ENCODE measurements at places on chromosomes 12 and 14.

DNA sequence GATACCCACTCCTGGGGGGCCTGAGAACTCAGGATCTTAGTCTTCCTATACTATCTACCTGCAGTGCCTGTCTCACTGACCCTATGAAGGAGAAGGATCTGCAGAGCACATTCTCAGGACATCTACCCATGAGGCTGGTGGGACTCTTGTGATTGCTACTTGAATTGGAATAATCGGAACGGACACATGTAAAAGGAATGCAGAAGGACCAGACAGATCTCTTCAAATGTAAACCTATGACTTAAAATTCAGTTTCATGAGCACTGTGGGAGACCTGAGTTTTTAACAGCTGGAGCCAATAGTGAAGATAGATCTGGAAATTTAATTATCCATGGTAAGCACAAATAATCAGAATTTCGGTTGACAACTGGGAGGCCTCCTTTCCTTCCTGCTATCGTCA lies 35.2 kb upstream of the CPSF6 start:
- H3K4me3 ChIP-seq: no peak overlapping the region
- H3K36me3 ChIP-seq: no peaks in the 10 kb centered on the region
- no peak for DNase-seq
- no peak overlapping the region for H3K27ac ChIP-seq
- H3K27me3 ChIP-seq: no peaks in the 10 kb centered on the region

- peaks cover 4% of the 10 kb centered on the region for H3K4me1 ChIP-seq
- H3K36me3 ChIP-seq: no peaks in the 10 kb centered on the region
- no peak overlapping the region for H3K27ac ChIP-seq
- DNase-seq: no peak
- no peaks in the 10 kb centered on the region for H3K27me3 ChIP-seq
These were observed 119.1 kb upstream of the PZP start for GRCh38 chr12:9327320-9327719.

DNA sequence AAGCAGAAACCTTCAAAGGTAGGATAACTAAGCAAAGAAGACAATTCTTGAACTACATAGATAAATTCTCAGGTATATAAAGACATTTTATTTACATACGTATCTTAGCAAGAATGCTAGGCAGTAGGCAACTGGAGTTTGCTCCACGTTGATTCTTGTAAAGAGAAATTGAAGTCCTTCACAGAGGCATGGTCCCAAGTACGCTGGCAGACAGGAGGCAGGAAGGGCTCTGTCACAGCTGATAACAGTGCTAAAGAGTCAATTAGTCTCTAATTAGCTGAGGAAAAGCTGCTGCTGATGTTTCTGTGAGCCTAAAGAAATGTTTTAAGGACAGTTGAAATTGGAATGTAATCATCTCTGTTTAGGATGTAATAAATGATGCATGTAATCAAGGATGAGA lies 146.8 kb downstream of the METTL25 start:
- no peaks in the 10 kb centered on the region for H3K36me3 ChIP-seq
- no peak overlapping the region for H3K27ac ChIP-seq
- no peak for DNase-seq
- H3K27me3 ChIP-seq: no peaks in the 10 kb centered on the region

- no peaks in the 10 kb centered on the region for H3K36me3 ChIP-seq
- H3K27me3 ChIP-seq: no peaks in the 10 kb centered on the region
- H3K4me3 ChIP-seq: no peak overlapping the region
- H3K27ac ChIP-seq: no peak overlapping the region
- DNase-seq: no peak
These were observed 4.5 kb upstream of the OR11H6 start for GRCh38 chr14:20219033-20219432.

GRCh38 chr12:110585231-110585799 lies 2.2 kb upstream of the PPTC7 start:
- no peak for DNase-seq
- no peaks in the 10 kb centered on the region for H3K27me3 ChIP-seq
- no peaks in the 10 kb centered on the region for H3K36me3 ChIP-seq
- H3K4me1 ChIP-seq: peaks cover 5% of the 10 kb centered on the region
- H3K4me3 ChIP-seq: no peak overlapping the region

DNA sequence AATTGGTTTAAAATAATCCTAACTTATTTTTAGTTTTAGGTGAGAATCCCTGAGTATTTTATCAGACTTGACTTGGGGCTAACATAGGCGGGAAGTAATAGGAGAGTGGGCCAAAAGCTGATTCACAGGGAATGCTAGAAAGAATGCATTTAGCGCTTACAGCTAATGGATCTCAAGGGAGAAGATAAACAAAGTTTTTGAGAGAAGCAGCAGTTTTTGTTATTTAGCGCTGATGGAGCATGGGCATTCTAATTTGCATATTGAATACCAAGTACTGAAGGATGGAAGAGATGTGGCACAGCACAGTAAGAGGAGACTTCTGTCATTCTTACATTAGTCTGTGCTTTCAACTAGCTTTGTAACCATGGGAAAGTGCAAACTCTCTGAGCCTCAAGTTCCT lies 436.0 kb upstream of the FBXO33 start:
- no peak overlapping the region for H3K27ac ChIP-seq
- no peaks in the 10 kb centered on the region for H3K4me1 ChIP-seq
- DNase-seq: no peak

- no peak for DNase-seq
- no peaks in the 10 kb centered on the region for H3K27me3 ChIP-seq
- 0 out of 2 replicates have a peak, but pooled peaks cover 6% of the 10 kb centered on the region for H3K4me1 ChIP-seq
- no peaks in the 10 kb centered on the region for H3K36me3 ChIP-seq
- H3K4me3 ChIP-seq: no peak overlapping the region
These were observed 25.0 kb downstream of the CREBL2 start for GRCh38 chr12:12636641-12637040.

- H3K27ac ChIP-seq: no peak overlapping the region
- no peaks in the 10 kb centered on the region for H3K4me1 ChIP-seq
- no peak for DNase-seq
- no peaks in the 10 kb centered on the region for H3K36me3 ChIP-seq
- no peak overlapping the region for H3K4me3 ChIP-seq
- no peaks in the 10 kb centered on the region for H3K27me3 ChIP-seq
These were observed 74.9 kb upstream of the ATP2B1 start for GRCh38 chr12:89783359-89784060.

GRCh38 chr12:106042037-106042436 lies 96.7 kb downstream of the NUAK1 start:
- no peaks in the 10 kb centered on the region for H3K36me3 ChIP-seq
- no peak overlapping the region for H3K27ac ChIP-seq
- no peak overlapping the region for H3K4me3 ChIP-seq
- DNase-seq: no peak
- H3K27me3 ChIP-seq: no peaks in the 10 kb centered on the region

GRCh38 chr14:102774391-102775153 lies 2.7 kb upstream of the TRAF3 start:
- H3K27ac ChIP-seq: no peak overlapping the region
- DNase-seq: peak; percentile 32
- H3K4me3 ChIP-seq: no peak overlapping the region
- H3K36me3 ChIP-seq: no peaks in the 10 kb centered on the region
- peaks cover 7% of the 10 kb centered on the region for H3K4me1 ChIP-seq

DNA sequence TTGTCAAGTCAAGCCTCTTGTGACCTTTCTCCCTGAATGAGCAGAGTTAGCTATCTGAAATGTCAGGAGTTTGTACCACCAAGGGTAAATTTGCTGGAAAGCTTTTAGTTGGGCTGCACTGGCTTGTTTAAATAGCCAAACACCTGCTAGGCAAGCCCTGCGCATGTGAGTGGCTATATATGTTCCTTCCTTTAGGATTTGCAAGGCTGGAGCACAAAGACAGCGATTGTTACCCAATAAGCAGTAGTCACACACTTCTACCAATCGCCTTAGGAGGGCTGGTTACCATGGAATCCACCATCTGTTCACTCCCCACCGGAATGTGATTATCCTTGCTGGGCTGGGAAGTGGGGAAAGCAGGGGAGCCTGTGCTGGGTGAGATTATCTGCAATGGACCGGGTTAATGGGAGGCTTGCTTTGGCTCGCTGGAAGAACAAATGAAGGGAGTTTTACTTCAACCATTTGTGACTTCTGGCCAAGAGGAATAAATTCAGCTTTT lies 102.5 kb downstream of the FGD4 start:
- H3K4me3 ChIP-seq: peak overlapping the region; percentile 11
- peak overlapping the region; percentile 62 for H3K27ac ChIP-seq
- peak; percentile 49 for DNase-seq
- no peaks in the 10 kb centered on the region for H3K36me3 ChIP-seq
- peaks cover 46% of the 10 kb centered on the region for H3K4me1 ChIP-seq

GRCh38 chr12:83954071-83954789 lies 958.4 kb downstream of the SLC6A15 start:
- H3K27ac ChIP-seq: no peak overlapping the region
- no peaks in the 10 kb centered on the region for H3K27me3 ChIP-seq
- H3K4me3 ChIP-seq: no peak overlapping the region
- no peaks in the 10 kb centered on the region for H3K36me3 ChIP-seq
- no peaks in the 10 kb centered on the region for H3K4me1 ChIP-seq

DNA sequence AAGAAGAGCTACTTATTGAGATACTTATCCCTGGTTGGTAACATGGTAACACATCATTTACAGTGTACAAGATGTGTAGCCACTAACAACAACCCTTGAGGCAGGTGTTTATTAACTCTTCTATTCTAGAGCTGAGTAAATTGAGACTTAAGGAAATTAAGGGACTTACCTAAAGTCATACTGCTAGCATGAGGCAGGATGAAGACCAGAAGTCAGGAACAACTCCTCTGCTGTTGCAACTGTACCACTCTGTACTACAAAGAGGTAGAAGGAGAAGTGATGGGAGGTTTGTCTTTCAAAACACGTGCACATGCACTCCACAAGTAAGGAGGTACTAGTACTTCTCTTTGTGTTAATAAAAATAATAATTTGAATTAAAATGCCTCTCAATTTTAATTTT lies 79.9 kb downstream of the LLPH start:
- no peaks in the 10 kb centered on the region for H3K4me1 ChIP-seq
- H3K36me3 ChIP-seq: no peaks in the 10 kb centered on the region
- H3K4me3 ChIP-seq: no peak overlapping the region
- no peaks in the 10 kb centered on the region for H3K27me3 ChIP-seq

DNA sequence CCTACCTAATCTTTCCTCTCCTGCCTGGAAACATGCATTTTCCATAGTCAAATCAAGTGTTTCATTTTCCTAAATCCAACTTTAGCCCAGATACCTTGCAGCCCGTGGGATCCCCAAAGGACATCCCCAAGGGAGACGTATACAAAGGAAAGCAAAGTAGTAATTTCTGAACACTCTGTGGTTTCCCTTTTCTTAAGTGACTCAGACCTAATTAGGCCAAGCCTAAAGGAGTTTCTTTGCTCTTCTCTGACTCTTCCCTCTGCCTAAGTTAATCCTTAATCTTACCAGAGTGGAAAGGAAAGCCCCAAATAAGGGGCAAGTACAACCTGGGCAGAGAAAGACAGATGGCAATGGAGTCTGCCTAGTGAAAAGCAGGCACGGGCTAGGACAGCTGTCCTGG lies 250.3 kb downstream of the SPTSSA start:
- no peak overlapping the region for H3K27ac ChIP-seq
- no peaks in the 10 kb centered on the region for H3K36me3 ChIP-seq
- no peak for DNase-seq
- H3K27me3 ChIP-seq: no peaks in the 10 kb centered on the region

DNA sequence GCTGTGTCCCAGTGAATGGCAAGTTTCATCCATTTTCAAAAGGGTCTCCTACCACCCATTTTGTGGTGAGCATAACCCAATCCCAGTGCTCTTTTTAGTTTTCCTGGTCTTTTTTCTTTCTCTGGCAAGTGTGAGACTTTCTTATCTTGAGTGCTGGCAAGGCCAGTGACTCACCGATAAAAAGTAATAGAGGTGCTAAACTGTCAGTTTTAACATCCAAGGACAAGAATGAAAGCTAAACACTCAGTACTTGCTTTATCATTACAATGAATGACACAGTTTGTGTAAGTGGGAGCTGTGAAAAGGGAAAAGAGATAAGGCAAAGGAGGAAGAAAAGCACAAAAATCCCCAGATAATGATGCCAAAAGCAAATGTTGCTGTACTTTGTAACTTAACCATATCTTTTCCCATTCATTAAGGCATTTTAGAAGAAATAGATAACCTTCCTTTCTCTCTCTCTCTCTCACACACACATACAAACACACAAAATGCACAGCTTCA lies 4.9 kb upstream of the LRIG3 start:
- no peaks in the 10 kb centered on the region for H3K4me1 ChIP-seq
- no peaks in the 10 kb centered on the region for H3K36me3 ChIP-seq
- DNase-seq: no peak

- H3K4me3 ChIP-seq: no peak overlapping the region
- DNase-seq: no peak
- no peaks in the 10 kb centered on the region for H3K36me3 ChIP-seq
These were observed 13.5 kb upstream of the GTF2A1 start for GRCh38 chr14:81234278-81234677.

DNA sequence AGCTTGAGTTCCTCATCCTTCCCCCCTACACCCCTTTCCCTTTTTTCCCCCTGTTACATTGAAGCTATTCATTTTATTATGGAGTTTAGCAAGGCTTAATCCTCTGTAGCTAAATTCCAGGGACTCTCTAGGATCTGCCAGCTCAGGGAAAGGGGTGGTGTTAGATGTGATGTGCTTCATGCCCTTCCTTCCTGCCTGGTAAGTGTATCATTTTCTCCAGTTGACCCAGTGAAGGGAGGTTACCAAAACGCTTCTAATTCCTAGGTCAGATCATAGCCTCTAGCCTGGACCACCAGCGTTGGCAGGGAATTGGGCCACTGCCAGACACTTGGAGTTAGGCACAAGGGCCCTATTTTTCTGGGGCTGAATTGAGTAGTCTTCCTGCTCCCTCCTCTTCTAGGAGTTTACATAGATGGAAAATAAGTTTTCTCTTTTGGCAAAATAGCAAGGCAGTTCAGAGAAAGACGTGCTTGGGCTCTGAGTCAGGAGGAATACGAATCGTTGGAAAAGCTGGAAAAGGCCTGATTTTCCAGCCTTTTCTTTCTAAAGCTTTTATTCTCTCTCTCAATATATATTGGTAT lies 88.3 kb downstream of the NPAS3 start:
- no peak overlapping the region for H3K27ac ChIP-seq
- no peak overlapping the region for H3K4me3 ChIP-seq
- H3K27me3 ChIP-seq: no peaks in the 10 kb centered on the region
- no peaks in the 10 kb centered on the region for H3K36me3 ChIP-seq

- H3K4me1 ChIP-seq: peaks cover 8% of the 10 kb centered on the region
- no peak overlapping the region for H3K27ac ChIP-seq
- peak overlapping the region; percentile 40 for H3K4me3 ChIP-seq
- H3K36me3 ChIP-seq: no peaks in the 10 kb centered on the region
These were observed 2.1 kb downstream of the DDN start for GRCh38 chr12:48996794-48997718.

DNA sequence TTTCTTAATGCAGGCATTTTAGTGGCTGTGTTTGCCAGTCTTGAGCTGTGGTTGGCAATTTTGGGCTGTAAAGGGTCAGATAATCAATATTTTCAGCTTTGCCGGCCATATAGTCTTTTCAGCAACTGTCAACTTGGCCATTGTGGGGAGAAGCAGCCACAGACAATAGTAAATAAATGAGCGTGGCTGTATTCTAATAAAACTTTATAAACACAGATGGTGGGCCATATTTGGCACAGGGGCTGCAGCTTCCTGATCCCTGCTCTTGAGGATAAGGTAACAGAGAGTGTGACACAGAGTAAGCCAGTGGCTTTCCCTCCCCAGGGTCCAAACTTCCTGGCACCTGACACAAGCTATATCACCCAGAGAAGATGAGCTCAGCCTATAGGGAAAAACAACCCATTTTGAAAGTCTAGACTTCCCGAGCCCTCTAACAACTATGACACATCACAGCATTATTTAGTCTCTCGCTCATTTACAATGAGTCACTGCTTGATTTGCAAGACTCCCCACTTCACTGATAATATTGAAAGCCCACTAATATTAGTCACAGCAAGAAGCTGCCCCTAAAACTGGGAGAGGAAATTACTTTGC lies 163.1 kb upstream of the TMPO start:
- no peak overlapping the region for H3K4me3 ChIP-seq
- H3K36me3 ChIP-seq: no peaks in the 10 kb centered on the region
- H3K4me1 ChIP-seq: no peaks in the 10 kb centered on the region
- no peaks in the 10 kb centered on the region for H3K27me3 ChIP-seq
- no peak overlapping the region for H3K27ac ChIP-seq
- no peak for DNase-seq
